ENCODE measurements at places on chromosomes 6 and 20. TPM values are rescaled to one million over a fixed set of nuclear protein-coding genes. Genes with fewer than 3 reads are reported as not detected.

EPB41L2 gene
- 17.7 TPM for total RNA-seq

TPX2 gene
- total RNA-seq: 54.4 TPM

SLC22A23 gene
- total RNA-seq: 0.39 TPM

USP49 gene
- total RNA-seq: 5.3 TPM

C6orf132 gene
- total RNA-seq: 0.18 TPM

SMPDL3A gene
- 0.47 TPM for total RNA-seq

PRICKLE4 gene
- not detected for total RNA-seq

HAO1 gene
- total RNA-seq: not detected

DNA sequence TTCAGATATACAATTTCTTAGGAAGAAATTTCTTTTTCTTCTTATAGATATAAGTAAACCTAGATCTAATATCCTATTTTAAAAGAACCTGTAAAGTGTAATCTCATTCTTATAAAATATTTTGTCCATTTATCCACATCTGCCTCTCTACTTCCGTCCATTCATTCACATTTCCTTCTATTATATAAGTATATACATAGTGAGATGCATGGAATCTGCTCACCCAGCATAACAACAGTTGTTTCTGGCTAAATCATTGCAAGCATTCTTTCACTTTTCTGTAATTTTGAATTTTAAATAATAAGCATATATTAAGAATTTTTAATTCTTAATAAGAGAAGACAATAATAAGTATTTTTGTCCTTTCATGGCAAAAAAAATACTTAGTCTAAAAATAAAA is 45.4 kb downstream of the CEP162 start:
- DNase-seq: no peak

GRCh38 chr20:20668639-20669038 is 43.8 kb downstream of the RALGAPA2 start:
- no peak for DNase-seq

DNA sequence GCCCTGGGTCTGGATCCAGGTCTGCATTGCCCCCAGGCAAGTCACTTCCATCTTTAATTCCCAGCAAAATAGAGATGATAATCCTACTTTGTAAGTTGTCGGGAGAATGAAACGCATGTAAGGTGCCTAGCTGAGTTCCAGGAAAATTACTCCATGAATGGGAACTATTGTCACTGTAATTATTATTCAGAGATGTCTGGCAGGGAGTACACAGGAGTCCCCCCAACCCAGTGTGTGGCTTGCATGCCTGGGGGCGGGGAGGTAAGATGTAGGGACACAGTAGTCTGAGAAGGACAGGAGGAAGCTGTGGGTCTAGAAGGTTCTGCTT is 85.4 kb downstream of the CD40 start:
- DNase-seq: no peak

DNA sequence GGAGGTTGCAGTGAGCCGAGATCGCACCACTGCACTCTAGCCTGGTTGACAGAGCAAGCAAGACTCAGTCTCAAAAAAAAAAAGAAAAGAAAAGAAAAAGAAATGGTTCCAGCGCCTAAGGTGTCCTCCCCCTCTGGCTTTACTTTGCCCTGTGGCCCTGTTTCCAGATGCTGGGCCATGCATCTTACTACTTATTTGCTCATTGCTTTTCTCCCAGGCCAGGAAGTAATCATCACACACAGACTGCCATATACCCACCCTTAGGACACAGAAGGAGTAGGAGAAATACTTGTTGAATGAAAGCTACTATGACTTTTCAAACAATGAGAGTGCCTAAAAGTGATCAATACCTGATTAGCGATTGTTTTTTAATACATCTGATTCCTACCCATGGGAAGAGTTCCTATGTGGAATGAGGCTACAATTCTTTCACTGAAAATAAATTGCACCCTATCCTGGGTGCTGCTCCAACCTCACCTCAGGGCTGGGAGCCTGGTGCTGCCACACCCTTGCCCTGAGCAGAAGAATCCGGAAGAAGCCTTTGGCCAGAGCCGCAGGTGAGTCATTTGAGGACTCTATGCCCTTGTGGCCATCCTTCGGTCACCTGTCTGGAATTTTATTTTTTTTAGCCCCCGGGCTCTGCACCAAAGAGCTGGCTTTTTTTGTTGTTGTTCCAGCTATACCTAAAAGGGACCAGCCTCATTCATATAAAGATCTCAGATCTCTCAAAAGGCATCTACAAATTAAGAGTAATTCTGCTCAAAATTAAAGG is 22.7 kb upstream of the TFAP2C start:
- no peak for DNase-seq

DNA sequence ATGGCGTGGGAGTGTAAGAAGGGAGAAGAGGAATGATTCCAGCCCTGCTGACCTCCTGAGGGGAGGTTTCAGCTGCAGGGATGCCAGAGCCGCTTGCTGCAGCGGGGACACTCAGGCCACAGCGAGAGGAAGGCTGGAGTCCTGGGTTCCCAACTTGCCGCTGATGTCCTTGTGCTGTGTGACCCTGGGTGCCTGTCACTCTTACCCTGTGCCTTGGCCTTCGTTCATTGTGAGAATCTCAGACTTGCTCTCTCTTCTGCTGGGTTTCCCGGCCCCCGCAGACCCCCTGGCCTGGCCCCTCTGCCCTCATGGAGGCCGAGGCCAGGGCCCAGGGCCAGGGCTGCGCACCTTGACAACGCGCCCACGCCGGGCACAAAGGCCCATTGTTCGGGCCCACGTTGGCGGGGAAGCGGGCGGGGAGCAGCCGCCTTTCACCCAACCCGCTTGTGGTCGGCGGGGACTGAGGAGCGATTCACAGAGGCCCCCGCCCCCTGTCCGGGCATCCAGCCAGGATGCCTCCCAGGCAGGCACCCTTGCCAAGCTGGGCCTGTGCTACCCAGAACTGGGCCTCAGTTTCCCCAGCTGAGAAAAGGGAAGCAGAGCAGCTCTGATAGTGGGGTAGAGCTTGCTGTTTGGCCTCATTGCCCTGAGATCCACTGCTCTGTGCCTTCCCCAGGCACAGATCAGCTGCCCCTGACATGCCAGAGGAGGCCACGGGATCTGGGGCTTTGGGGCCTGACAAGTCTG is 52.4 kb downstream of the CEBPB start:
- no peak for DNase-seq

- no peak for DNase-seq
These were observed 555 bp downstream of the BPIFA1 start for GRCh38 chr20:33236351-33236750.

- no peak for DNase-seq
These were observed 116.5 kb downstream of the TCP11 start for GRCh38 chr6:35024551-35025054.

DNA sequence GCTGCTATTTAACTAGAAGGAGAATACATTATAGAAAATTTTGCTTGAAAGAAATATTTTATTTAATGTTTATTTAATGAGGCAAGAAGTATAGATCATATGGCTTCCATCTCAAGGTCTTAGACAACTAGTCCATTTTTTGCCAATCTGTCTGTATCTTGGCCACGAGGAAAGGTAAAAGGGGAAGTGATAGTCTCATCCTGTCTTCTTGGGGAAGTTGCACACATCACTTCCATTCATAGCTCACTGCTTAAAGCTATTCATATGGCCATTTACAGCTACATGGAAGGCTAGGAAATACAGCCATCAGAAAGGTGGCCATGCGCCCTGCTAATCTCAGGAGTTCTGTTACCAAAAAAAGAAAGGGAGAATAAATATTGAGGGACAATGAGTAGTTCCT is 50.8 kb downstream of the METTL24 start:
- DNase-seq: no peak

DNA sequence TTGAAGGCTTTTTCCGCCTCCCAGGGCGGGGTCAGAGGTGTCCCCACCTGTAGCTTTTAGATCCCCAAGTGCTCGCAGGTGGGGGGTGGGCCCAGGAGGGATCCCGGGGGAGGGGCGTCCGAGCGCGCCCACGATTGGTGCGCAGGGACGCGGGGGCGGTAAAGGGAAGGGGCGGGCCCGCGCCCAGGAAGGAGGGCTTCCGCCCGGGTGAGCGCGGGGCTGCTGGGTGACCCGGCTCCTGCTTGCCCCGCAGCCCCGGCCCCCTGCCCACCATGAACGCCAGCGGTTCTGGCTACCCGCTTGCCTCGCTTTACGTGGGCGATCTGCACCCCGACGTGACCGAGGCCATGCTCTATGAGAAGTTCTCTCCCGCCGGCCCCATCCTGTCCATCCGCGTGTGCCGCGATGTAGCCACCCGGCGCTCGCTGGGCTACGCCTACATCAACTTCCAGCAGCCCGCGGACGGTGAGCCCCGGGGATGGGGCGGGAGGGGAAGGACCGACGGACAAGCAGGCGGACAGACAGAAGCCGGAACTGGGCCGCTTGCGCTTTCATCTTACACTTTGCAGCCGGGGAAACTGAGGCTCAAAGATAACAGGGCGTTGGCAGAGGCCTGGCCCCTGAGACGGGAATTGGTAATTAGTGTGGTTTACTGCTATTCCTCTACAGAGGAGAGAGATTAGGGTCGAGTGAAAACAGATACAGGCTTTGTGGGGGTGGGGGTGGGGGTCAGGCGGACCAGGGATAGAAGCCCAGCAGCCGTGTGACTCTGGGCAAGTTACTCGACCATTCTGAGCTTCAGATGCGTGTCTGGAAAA is at the start of gene PABPC1L:
Gene PABPC1L (plus strand): TSS at position 189 of the 818 bp plus-strand sequence. CDS start 84 bp downstream, at position 273.
- peak; percentile 72 for DNase-seq

- DNase-seq: no peak
These were observed 51.4 kb upstream of the TNFAIP3 start for GRCh38 chr6:137815692-137816091.

DNA sequence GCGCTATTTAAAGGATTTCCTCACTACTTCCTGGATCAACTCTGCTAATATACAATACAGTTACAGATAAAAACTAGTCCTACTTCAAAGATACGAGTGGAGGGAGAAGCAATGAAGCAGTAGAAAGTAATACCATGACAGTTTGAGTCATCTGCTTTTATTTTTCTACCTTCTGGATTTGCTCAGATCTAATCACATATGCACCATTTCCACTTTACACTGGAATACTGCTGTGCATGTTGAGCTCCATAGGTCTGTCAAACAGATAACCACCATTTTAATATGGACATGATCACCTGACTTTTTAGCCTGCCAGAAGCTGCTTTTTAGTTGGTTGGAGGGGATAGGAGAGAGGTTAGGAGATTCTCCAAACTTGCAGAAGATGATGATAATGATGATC is 92.5 kb downstream of the MMUT start:
- no peak for DNase-seq

GRCh38 chr20:17611540-17612286 is 41.8 kb downstream of the DSTN start:
- no peak for DNase-seq

- no peak for DNase-seq
These were observed 65.3 kb downstream of the NUS1 start for GRCh38 chr6:117740605-117741004.

DNA sequence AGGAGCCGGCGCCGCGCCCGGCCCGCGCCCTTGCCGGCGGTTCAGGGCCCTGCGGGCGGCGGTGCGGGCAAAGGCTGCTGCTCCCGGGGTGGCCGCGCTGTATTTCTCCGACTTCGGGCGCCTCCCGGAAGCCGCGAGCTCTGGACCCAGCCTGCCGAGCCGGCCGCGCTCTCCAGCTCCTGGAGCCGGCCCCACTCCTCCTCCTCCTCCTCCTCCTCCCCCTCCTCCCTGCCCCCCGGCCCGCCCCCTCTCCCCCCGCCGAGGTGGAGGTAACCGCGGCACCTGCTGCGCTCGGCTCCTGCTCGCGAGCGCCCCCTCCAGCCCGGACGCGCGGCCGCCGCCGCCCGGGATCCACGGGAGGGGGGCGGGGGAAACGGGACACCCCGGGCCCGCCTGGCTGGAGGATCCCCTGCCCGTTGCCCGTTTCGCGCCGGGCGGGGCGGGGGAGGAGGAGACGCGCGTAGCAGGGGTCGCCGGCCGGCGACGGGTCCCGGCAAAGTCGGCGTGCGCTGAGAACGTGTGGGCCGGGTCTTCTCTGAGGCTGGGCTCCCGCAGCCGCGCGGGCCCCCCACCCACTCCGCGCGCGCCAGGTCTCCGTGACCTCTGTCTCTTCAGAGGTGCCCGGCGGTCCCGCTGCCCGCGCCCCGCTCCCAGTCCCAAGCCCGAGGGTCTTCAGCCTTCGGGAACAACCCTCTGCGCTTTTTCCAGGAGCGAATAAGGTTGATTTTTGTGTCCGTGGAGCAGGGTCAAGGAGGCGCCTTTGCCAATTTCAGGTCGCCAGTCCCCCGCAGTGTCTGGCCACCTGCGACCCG is at the start of gene SLC22A23:
Gene SLC22A23 (minus strand): TSS at position 153 of the 812 bp plus-strand sequence. CDS start 491 bp downstream, outside the sequence.
- DNase-seq: peak; percentile 42

Data from activated T-helper 1 cell treated with anti-CD3 and anti-CD28 coated beads, Interleukin-12 subunit alpha, Interleukin-12 subunit beta, Interleukin-2, Interleukin-4 antibody, amounts not matched to agents 30 ng/mL and 10 ng/mL and 1 ng/mL, durations not matched to agents 14 hours and 24 hours and 36 hours (primary cell).